ENCODE measurements at places on chromosomes 7 and 10.

DNA sequence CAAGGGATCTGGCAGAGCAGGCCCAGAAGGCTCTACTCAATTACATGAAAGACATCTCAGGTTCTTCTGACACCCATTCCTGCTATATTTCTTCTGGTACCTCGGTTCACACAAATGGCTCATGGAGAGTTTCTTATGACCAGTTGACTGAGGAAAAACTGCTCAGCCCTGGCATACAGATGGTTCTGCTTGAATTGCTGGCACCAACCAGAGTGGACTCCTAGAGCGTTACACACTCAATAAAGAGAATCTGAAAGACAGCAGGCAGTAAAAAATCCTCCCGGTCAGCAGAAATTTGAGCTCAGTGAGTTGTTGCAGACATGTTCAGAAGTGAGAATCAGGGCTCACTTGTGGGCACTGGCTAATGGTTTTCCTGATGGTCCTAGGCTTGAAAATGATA, 434.4 kb downstream of the TCERG1L start:
- DNase-seq = no peak

GRCh38 chr7:3605222-3605621, 304.2 kb downstream of the SDK1 start:
- peak; percentile 27 for DNase-seq

DNA sequence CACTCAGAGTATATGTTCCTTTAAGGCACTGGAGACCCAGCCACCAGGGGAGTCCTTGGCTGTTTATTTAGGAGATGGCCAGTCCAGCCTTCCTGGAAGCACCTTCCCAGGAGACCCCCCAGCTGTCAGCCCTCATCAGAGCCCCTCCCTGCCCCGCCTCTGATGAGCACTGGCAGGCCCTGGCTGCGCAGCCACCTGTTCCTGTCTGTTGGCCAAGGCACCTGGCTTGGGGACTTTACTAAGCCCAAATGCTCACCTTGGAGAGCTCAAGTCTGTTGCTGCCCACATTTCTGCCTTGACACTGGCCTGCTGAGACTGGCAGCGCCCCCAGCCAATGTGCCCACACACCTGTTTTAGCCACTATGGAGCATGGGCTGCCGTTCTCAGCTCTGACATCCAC, 124.7 kb downstream of the ELMO1 start:
- DNase-seq = no peak

DNA sequence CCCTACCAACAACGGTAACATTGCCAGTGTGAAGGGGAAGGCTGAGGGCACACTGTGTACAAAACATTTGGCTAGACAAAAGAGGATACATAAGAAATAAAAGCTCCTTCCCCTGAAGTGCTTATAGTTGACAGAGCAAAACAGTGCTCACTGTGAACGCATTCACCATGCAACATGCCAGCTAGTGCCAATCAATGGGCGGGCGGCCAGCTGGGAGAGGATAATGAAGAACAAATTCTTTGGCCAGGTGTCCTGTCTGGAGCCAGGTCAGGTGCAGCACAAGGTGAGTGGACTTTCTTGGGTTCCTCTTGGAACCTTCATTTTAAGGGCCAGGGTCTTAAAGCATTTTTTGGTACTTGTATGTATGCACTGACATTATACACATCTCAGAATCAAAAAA, 106.1 kb downstream of the ICA1 start:
- DNase-seq = no peak

DNA sequence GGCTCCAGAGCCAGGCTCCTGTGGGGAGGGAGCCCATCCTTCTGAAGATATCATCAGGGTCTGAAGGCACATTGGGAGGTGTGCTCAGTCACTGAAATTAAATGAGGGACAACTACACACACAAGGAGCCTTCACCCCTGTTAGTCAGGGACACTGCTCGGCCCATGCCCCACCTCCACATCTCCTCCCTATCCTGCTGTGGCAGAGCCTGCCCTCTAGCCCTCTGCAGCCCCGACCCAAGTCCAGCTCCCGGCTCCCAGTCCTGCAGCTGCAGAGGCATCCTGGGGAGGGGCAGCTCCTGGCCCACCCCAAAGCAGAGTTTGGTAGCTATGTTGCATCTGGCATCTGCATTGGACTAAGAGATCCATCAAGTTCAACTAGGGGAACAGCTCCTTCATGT, 136.3 kb downstream of the ZNF248 start:
- DNase-seq = no peak

GRCh38 chr10:44009891-44010632, 361.4 kb upstream of the ZNF32 start:
- no peak for DNase-seq

DNA sequence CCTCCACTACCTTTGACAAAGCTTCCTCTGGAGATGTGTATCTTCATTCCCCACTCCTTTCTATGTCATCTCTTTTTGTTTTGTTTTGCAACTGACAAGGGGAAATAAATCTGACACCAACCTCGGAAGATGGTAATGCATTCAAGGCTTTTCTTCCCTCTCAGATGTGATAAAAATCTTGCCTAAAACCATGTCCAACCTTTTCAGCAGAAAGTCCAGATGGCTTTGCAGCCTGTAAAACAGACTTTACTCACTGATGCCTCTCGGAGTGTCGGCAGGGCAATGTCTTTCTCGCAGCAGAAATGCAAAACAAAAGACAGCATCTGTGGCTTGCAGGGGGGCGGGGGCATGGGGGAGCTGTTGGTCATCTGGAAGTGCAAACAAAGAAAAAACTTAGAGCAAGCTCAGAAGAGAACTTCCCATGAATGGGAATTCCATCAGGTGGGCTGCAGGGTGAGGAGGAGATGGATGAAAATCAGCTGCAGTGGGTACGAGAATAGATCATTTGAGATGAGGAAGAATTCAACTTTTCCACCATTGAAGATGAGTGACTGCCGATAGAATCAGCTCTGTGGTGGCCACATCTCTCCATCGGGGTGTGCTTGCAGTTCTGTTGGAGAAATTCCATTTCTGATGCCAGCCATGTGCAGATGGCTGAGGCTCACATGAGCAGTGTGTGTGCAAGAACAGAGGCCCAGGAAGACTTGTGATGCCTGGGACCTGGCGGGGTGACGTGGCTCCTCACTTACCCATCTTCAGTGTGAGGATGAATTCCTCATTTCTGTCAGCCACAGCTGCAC, 237.7 kb downstream of the WDR37 start:
- no peak for DNase-seq

DNA sequence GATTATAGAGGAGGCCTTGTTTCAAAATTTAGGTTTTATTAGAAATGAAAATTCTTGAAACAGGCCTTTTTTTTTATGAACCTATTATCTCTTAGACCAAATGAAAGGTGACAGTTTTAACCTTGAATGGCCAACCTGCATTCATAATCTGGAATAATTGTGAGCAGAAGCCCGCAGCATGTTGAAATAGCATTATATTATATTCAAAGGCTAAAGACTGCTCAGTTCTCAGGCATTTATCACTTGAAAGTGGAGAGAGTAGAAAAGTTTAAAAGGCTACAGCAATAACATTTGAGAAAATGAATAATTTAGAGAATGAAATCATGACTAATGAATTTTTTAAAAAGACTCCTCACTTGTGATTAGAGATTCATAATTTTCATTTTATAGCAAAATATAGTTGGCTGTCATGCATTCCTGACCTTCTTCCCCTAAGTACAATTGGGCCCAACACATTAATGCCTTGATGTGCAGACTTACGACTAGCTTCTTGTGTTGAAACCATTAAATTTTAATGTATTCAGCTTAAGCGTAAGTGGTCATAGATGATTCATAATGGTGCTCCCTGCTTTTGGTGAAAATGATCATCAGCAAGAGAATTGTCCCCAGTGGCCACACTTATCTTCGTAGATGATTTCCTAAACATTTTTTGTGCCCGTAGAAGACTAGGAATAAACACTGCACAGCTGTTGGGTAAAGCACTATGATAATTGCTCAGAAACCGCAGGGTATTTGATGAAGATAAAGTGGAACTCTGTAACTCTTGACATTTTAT, 346.6 kb upstream of the BMPER start:
- peak; percentile 38 for DNase-seq

DNA sequence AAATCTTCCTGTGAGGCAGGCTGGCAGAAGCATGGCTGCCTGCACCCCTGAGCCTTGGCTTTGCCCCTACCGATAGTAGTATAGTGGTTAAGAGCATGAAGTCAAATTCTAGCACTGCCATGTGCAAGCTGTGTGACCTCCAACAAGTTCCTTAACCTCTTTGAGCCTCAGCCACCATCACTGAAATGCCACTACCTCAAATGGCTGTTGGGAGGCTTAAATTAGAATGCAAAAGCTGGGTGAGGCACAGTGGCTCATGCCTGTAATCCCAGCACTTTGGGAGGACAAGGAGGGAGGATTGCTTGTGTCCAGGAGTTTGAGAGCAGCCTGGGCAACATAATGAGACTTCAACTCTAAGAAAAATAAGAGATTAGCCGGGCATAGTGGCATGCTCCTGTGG, 8.4 kb downstream of the SFRP5 start:
- peak; percentile 93 for DNase-seq

DNA sequence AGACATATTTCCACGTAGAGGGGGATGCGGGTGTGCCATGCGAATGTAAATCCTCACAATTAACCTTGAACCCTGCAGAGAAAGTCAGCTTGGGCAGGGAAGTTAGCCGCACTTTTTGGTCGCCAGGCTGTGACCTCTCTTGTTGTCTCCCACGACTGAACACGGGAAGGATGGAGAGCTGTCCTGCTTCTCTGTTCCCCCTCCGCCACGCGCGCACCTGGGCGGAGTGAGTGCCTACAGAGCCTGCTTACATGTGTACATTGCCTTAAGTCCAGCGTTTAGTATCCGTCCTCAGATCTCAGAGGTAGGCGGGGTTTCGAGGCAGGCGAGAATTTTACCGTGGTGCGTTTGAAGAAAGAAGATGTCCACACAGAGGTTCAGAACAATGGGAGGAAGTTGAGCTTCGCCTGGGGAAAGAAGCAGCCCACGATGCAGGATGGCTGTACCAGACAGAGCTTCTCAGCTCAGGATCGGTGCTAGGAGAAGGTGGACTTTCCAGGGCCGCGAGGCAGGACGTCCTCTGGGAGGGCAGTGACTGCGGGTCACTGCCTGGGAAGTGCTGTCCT, 482 bp upstream of the ERCC6 start:
- peak; percentile 41 for DNase-seq

- DNase-seq = peak; percentile 91
Observed at GRCh38 chr7:27165089-27165995, at the start of gene HOXA9. HOXA9 (minus strand) TSS chr7:27165537; CDS start chr7:27165457, 80 bp downstream.

DNA sequence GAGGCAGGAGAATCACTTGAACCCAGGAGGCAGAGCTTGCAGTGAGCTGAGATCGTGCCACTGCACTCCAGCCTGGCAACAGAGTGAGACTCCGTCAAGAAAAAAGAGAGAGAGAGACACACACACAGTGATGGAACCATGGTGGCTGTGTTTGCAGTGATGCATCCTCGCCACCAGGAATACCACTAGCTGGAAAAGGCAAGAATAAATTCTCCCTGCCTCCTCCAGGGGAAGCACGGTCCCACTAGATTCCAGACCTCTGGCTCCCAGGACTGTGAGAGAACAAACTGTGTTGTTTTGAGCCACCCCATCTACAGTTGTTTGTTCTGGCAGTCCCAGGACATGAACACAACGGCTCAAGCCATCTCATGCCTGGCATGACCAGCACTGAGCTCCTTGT, 320.3 kb upstream of the FOXK1 start:
- DNase-seq = no peak

DNA sequence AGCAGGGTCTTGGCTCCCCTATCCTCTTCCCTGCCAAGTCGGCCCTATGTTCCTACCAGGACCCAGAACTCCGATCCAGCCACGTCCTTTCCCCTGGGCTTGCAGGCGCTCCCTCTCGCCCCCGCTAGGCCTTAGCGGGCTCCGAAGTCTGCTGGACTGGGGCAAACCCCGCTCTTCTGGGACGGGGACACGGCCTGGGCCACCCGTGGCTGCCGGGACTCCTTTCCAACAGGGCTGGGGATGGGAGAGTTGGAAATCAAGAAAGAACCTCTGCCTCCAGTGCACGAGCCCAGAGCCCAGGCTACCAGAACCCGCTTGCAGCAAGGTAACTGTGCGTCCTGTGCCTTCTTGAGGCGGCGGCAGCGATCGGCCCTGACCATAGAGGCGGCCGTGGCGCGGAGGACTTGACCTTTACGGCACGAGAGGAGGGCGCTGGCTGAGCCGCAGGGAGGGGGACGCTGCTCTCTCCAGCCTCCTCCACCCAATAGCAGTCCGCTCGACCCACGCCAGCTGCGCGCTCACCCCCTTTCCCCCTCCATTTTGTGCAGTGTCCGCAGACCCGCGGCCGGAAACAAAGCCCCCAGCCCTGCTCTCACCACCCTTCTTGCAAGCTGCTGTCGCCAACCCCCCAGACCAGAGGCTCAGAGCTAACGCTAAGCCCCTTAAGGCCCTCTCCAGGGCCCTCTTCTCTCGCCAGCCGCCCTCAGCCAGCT, 7.0 kb upstream of the HOXA11 start:
- no peak for DNase-seq

DNA sequence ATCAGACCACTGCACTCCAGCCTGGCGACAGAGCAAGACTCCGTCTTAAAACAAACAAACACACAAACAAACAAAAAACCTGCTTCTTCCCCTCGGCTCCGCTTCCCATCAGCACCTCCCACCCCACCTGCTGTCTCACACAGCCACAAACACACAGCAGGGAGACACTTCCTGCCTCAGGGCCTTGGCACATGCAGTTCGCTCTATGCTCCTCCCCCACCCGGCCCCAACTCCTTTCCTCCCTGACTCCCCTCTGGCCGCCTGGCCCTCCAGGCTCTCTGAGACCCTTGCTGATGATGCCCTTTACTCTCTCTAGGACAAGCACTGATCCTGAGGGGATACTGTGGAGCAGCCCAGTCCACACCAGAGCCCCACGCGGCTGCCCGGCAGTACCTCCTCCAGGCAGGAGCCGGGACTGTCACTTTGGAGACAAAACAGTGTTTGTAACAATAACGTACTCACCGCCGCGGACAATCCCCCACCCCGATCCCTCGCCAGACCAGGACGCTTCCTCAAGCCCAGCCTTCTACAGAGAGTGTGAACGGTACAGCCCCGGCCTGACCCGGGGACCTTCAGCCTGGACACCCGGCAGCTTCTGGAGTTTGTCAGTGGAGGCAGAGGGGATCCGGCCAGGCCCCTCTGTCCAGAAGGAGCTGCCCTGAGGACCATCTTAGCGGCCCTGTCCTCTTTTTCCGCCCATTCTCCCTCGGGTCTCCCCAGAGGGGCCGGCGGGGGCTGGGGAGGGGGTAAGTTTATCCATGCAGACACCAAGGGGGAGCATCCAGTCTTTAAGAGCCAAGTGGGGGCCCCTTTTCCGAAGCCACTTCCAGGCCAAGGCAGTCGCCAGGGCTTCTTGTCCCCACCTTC, 50.0 kb upstream of the GTF2IRD1 start:
- no peak for DNase-seq

- no peak for DNase-seq
Observed at GRCh38 chr10:78700413-78700812, 368.4 kb upstream of the ZMIZ1 start.

DNA sequence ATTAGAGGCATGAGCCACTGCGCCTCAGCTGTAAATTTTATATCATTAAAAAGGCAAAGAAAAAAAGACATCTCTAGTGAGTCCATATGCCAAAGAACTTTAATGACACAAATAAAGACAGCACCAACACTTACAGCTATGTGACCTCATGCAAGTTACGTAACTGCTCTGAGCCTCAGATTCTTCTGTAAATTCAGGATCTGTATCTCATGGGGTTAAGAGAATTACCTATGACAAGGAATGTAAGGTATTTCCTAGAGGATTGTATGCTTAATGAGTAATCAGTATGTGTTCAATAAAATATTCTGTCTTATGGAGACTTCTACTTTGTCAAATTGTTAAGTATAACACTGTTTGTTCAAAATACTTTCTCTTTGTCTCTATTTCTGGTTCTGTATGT, 274.0 kb upstream of the GLI3 start:
- DNase-seq = no peak

Measured in myocyte (in vitro differentiated cells).